RWPE1 (cell line): ENCODE measurements at places on chromosomes 11 and 22.
A peak's percentile ranks its signal among the peaks of the same experiment; 100 is the strongest.

GRCh38 chr11:33669598-33670249, 30.9 kb downstream of the C11orf91 start:
- DNase-seq: no peak

DNA sequence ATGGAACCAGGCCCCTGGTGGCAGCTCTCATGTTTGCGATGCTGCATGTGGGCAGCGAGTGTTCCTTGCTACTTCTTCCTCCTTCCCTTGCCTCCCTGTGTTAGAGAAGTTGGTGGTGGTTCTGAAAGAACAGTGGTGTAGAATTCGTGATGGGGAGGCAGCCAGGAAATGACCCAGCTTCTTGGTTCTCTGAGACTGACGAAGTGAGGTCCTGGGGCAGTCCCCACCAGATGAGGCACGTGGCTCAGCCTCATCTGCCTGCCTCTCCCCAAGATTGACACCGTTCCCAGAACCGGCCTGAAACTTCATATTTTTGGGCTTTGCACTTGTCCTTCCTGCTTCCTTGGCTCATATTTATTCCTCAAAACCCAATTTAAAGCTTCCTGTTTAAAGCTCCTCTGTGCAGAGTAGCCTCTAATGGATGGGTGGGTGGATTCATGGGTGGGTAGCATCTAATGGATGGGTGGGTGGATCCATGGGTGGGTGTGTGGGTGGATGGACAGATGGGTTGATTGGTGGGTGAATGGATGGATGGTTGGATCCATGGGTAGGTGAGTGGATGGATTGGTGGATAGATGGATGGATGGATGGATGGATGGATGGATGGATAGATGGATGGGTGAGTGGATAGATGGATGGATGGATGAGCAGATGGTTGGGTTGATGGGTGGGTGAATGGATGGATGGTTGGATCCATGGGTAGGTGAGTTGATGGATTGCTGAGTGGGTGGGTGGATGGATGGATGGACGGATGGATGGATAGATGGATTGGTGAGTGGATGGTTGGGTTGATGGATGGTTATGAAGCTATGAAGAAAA, 77.3 kb upstream of the ATXN10 start:
- no peak for DNase-seq

DNA sequence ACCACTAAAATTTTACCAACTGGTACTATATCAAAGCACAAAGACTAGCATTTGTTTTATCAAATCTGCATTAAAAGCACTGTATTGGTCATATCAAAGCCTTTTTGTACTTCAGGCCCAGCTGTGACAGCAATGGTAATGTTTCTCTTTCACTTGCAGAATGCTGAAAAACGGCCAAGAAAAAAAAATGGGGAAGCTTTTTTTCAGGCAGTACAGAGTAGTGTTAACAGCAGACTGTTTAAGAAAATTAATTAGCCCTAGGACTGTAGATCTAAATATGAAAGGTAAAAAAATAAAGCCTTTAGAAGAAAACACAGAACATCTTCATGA, 33.3 kb downstream of the DENND5A start:
- DNase-seq: no peak

GRCh38 chr11:60914633-60915247, 782 bp downstream of the TMEM109 start:
- peak; percentile 46 for DNase-seq

- DNase-seq: no peak
These were observed 365.5 kb downstream of the MN1 start for GRCh38 chr22:27435844-27436576.

- DNase-seq: no peak
These were observed 52.5 kb upstream of the C11orf58 start for GRCh38 chr11:16685914-16686313.

GRCh38 chr22:18021431-18021830, 2.9 kb downstream of the MICAL3 start:
- DNase-seq: peak; percentile 43

GRCh38 chr11:115636753-115637527, 132.7 kb upstream of the CADM1 start:
- DNase-seq: no peak

GRCh38 chr11:62171261-62171723, 18.7 kb upstream of the SCGB1D1 start:
- peak; percentile 46 for DNase-seq

- DNase-seq: no peak
These were observed 44.8 kb downstream of the ADAMTS8 start for GRCh38 chr11:130383344-130384211.

- DNase-seq: no peak
These were observed 350.8 kb downstream of the TBC1D22A start for GRCh38 chr22:47112994-47113852.

GRCh38 chr11:70627219-70627618, 228.9 kb downstream of the CTTN start:
- DNase-seq: no peak

DNA sequence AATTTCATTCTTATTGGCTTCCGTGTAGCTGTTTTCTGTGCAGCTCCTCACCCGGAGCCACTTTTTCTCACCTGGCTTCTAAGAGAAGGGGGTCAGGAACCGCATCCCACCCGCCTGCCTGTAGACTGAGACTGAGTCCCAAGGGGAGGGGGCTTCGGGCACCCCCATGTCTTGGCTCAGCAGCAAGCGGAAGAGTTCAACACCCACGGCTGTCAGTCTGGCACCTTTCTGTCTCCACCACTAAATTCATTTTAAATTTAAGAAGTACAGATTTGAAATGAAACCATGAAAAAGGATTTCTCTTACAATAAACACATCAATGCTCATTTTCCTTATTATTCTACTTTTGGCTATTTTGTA, 66.7 kb downstream of the EFCAB6 start:
- no peak for DNase-seq

DNA sequence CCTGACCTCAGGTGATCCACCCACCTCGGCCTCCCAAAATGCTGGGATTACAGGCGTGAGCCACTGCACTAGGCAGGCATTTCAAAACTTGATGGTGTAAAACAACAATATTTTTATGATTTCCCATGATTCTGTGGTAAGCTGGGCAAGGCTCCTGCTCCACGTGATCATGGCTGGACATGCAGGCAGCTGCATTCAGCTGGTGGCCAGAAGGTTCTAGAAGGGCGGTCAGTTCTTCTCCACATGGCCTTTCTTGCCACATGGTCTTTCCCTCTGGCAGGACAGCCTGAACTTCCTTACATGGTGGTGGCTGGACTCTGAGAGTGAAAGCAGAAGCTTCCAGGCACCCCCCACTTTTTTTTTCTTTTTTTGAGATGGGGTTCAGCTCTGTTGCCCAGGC, 9.9 kb upstream of the RASD2 start:
- DNase-seq: no peak

DNA sequence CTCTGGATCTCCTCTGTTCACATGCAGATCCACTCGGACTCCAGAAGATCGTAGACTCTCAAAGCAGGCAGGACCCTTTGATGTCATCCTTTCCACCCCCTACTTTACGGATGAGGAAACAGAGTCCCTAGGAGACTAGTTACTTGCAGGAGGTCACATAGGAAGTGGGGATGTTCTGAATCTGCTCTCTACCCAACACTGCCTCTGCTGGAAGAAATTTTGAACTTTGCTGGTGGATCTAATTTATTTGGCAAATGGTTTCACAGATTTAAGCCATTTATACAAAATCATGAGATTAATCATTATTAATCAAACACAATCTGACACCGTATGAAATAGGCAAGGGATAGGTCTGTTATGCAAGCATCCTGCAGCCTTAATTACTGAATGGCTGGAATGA, 55.0 kb upstream of the USP47 start:
- peak; percentile 11 for DNase-seq

DNA sequence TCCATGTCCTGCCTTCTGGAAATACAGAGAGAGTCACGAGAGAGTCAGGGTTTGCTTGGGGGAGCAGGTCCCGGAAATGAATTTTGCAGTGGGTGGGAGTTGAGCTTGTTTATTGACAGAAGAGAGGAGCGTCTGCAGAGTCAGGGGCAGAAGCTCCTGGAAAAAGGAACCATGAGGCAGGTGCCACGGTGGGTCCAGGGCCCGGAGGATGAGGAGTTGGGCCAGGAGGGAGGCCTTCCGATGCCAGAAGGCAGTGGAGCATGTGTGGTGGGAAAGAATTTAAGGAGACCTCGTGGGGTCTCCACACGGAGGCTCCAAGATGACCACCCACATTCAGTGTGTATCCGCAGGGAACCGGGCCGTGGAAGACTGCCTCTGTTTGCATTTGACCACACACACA, 461.2 kb downstream of the BRD1 start:
- no peak for DNase-seq

GRCh38 chr22:47155131-47155885, 392.9 kb downstream of the TBC1D22A start:
- no peak for DNase-seq
